Mesenteric fat pad (tissue), 1 donor: ENCODE measurements at places on chromosomes 1 and 21. TPM values are rescaled to one million over a fixed set of nuclear protein-coding genes. Genes with fewer than 3 reads are reported as not detected.

The AMY2A gene
- 2.7 TPM for total RNA-seq

The ERO1B gene
- total RNA-seq, result 7.1 TPM

DNA sequence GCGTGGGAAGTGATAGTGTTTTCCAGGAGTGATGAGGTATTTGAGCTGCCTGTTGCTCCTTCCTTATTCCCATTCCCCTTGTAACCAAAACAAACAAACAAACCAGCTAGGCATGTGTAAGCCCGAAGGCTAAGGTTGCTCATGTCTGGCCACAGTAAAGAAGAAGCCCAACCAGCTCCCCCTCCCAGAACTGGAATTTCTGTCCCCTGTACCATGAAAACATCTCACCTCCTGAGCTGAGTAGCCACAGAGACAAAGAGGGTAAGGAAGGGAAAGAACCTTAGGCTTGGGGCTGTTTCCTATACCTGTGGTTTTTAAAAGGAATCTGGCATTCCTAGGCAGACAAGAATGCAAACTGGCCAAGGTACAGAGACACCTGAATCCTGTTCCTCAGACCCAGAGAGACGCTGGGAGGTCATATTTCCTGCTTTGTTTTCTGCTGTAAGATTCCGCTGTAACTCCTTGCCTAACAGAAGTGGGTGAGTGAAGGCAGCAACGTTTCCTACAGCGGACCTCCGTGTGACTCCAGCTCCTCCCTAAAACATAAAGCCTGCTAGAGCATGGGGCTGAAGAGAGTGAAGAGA, 41.7 kb upstream of the RAB4A start:
- DNase-seq, result no peak

GRCh38 chr1:239874831-239875230, 216.9 kb upstream of the FMN2 start:
- no peak for DNase-seq

- DNase-seq, result no peak
These were observed 56.3 kb downstream of the KIAA0040 start for GRCh38 chr1:175136246-175136645.

- DNase-seq, result no peak
These were observed 34.5 kb downstream of the EPS15 start for GRCh38 chr1:51484591-51484990.

GRCh38 chr21:44962403-44962966, 22.7 kb downstream of the SLX9 start:
- DNase-seq, result no peak

The S100A14 gene
- total RNA-seq, result 0.35 TPM

GRCh38 chr1:19086176-19086875, 123.7 kb downstream of the UBR4 start:
- DNase-seq, result no peak

The SLAMF6 gene
- 1.2 TPM for total RNA-seq

GRCh38 chr21:37771181-37771580, 145.1 kb downstream of the KCNJ6 start:
- DNase-seq, result no peak

DNA sequence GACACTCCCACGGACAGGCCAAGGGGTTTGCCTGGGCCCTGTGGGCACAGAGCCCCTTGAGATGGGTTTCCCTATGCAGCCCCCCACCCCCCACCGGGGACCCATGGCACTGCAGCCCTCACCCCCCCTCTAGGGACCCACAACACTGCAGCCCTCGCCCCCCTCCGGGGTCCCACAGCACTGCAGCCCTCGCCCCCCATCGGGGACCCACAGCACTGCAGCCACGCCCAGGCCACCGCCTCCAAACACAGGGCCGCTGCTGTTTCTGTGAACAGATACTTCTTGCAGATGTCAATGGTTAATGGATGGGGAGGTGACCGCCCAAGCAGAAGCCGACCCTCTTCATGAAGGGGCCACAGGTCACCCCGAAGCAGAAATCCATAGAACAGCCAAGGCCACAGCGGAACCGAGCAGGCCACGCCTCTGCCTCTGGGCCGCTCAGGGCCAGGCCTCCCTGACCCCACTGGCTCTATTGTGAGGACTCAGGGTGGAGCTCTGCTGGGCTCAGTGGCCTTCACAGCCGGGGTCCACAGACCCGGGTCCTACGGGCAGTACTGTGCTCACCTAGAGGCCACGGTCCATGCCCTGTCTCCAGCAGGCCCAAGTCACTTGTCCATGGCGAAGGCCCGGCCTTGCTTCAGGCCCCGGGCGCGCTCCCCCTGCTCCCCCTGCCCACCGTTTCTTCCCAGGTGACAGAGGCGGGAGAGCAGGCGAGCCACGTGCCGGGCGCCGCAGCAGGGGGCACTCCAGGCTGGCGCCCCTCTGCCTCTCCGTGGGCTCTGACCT, 4.1 kb upstream of the POFUT2 start:
- peak; percentile 89 for DNase-seq

GRCh38 chr1:177600321-177600720, 369.5 kb downstream of the SEC16B start:
- no peak for DNase-seq

GRCh38 chr1:206014601-206015000, 9.1 kb downstream of the CTSE start:
- no peak for DNase-seq
